ENCODE measurements at places on chromosomes 16 and 17.

- DNase-seq: no peak
These were observed 10.3 kb downstream of the NSMCE1 start for GRCh38 chr16:27258241-27258734.

GRCh38 chr17:12536021-12536420 is 129.7 kb upstream of the MYOCD start:
- DNase-seq: no peak

DNA sequence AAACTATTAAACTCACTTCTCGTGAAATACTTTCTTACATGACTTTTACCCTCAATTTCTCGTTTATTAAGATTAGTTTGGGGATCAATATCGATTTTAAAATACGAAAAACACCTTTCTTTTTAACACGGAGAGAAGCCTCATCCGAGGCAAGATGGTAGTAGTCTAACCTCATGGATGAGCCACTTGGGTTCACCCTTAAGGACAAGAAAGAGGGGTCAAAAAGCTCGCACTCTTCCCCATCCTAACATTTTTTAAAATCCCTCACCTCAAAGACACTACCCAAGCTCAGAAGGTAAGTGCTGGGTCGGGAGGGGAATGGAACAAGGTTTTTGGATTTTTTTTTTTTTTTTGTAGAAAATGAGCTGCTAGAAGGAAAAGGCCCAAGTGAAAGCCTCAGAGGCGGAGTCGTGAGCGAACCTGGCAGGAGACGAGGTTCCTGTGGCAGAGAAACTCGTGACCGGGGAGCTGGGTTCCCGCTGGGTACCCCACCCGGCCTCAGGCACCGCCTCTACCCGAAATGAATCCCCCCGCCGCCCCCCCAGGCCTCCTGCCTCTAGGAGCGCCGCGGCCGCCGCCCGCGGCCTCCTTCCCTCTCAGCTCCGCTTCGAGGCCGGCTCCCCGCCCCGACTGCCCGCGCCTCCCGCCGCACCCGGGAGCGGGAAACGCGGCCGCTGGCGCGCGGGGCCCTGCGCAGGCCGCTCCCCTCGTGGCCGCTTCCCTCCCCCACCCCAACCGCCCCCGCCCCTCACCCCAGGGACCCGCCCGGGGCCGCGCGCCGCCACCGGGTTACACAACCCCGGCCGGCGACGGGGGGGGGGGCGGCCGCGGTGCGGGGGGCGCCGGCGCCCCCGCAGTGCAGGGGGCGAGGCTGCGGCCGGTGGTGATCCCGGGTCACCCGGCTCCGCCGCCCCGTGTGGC is 1.6 kb downstream of the NUFIP2 start:
- DNase-seq: peak; percentile 32

- DNase-seq: no peak
These were observed 106.4 kb downstream of the GNAO1 start for GRCh38 chr16:56297684-56298083.

GRCh38 chr17:48335858-48336500 is 94.0 kb downstream of the SKAP1 start:
- peak; percentile 78 for DNase-seq

GRCh38 chr17:8830141-8830540 is 31.0 kb upstream of the MFSD6L start:
- no peak for DNase-seq

GRCh38 chr17:16222406-16222805 is 5.4 kb downstream of the PIGL start:
- DNase-seq: no peak

DNA sequence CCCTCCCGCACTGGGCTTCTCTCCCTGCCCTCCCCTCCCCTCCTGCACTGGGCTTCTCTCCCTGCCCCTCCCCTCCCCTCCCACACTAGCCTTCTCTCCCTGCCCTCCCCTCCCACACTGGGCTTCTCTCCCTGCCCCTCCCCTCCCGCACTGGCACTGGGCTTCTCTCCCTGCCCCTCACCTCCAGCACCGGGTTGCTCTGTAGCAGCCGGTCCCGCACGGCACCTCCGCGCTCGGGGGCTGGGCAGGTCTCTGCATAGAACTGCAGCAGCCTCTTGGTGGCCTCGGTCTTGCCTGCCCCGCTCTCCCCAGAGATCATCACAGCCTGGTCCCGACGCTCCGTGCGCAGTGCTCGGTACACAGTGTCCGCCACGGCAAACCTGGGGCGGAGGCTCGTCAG is 9.8 kb downstream of the MYO1C start:
- DNase-seq: no peak

- no peak for DNase-seq
These were observed 236.7 kb downstream of the ZFHX3 start for GRCh38 chr16:72811188-72811720.

DNA sequence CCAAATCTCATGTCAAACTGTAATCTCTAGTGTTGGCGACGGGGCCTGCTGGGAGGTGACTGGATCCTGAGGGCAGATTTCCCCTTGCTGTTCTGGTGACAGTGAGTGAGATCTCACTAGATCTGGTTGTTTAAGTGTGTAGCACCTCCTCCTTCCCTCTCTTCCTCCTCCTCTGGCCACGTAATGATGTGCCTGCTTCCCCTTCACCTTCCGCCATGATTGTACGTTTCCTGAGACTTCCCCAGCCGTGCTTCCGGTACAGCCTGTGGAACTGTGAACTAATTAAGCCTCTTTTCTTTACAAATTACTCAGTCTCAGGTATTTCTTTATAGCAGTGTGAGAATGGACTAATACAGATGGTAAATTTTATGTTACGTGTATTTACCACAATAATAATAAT is 49.2 kb downstream of the METTL16 start:
- no peak for DNase-seq

DNA sequence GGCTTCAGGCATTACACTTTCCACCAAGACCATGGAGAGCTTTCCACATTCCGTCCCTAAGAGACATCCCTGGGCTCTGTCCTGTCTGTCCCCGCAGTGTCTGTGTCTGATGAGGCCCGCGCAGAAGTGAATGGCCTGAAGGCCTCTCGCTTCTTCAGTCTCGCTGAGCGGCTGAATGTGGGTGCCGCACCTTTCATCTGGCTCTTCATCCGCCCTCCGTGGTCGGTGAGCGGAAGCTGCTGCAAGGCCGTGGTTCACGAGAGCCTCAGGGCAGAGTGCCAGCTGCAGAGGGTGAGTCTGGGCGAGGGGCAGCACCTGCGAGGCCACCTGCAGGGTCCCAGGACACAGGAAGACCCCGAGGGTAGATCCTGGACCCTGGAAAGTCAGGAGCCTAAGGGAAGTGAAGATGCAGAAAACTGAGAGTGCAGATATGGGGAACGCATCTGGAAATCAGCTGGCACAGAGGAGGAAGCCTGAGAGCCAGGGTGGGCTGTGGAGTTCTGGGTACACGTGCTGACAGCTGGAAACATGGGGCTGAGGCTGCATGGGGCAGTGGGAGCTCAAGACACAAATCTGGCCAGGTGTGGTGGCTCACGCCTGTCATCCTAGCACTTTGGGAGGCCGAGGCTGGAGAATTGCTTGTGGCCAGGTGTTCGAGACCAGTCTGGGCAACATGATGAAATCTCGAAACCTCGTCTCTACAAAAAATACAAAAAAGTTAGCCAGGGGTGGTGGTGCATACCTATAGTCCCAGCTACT is 8.0 kb downstream of the CCNF start:
- no peak for DNase-seq

DNA sequence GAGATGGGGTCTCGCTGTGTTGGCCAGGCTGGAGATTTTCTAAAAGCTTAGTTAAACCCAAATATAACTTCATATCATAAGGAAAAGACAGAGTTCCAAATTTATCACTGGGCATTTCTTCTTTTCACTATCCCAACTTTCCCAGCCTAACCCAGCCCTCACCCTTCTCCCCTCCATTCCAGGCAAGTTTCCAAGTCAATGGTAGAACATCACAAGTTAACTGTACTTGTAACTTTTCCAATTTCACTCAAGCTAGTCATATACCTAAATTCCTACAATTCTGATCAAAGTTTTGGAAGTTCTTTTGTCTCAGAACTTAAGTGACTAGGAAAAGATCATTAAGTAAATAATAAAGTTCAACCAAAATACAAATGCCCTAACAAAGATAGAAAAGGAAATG is 61.2 kb downstream of the USP32 start:
- DNase-seq: no peak

All from LoVo (cell line).